Stimulated activated CD4-positive, alpha-beta T cell treated with anti-CD3 and anti-CD28 coated beads, Interleukin-1b, Interleukin-23, amount 100 ng/mL, for 24 hours (primary cell): ENCODE measurements at places on chromosomes 5 and 9.

- no peak for DNase-seq
Measured at GRCh38 chr5:79686799-79687198, 2.8 kb upstream of the CMYA5 start.

DNA sequence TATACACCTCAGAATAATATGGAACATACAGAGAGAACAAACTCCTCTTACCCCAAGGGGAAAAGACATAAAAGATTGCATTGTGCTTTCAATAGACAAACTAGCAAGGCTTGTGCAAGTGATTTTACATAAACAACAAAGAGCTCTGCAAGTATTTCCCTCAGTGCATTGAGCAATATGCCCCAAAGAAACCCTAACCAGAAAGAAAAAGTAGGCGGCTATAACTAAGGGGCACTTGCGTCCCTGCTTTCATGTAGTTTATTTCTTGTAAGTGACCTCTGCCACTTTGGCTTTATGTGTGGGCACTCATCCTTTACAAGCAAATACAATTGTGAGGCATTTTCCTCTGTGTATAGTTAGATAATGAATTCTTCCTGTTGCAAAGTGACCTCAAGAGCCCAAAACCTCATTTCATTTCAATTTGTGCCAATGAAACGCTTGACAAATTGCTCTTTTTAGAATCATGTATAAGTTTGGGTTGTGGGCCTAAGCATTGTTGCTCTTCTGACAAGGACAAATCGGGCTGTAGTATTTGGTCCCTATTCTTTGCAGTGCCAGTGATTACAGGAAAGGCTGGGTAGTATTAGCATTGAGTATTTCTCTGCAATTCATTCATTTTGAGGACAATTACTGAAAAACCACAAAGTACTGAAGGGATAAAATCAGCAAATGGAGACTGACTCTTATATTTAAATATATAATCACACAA lies 282.2 kb downstream of the DTWD2 start:
- DNase-seq: no peak

DNA sequence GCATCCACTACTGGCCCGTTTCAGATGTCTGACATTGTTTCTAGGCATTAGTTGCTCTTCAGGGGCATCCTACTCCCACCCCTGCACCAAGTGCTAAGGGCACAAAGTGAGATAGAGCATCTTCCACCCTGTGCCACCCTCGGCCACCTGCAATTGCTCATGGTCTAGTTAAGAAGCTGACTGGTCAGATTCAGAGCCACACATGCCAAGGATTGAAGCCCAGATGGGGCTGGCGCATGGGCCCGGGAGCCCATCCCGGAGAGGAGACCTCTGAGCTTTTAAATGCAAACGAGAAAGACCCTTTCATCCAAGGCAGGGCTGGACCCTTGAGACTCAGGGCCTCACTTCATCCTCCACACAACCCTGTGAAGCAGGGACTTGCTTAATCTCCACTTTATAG lies 28.5 kb downstream of the HRH2 start:
- DNase-seq: no peak

GRCh38 chr9:124766815-124767554 lies 4.1 kb downstream of the NR6A1 start:
- DNase-seq: no peak

- DNase-seq: no peak
Measured at GRCh38 chr9:77882294-77882693, 149.3 kb downstream of the GNAQ start.

- no peak for DNase-seq
Measured at GRCh38 chr5:166540156-166540555, 1751.3 kb upstream of the WWC1 start.

- DNase-seq: no peak
Measured at GRCh38 chr5:147552897-147553296, 43.0 kb upstream of the DPYSL3 start.
